ENCODE measurements at places on chromosomes 16 and 17.

DNA sequence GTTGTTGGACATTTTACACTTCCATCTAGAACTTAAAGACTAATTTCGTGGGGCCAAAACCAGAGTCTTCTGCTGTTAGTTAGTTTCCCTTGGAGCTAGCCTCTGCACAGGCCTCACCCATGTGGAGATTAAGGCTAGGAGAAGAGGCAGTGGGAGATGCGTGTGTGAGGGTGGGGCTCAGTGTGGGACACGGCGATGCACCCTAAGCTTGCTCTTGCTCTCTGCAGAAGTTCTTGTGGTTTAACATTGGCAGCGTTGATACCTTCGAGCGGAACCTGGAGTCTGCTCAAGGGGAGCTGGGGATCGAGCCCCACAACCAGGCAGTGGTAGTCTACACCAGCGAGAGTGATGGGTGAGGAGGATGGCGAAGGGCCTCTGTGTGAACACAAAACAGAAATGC, 34.0 kb downstream of the DBNDD1 start:
- H3K4me3 ChIP-seq: no peak overlapping the region
- peaks cover 16% of the 10 kb centered on the region for H3K36me3 ChIP-seq
- H3K27me3 ChIP-seq: no peaks in the 10 kb centered on the region

DNA sequence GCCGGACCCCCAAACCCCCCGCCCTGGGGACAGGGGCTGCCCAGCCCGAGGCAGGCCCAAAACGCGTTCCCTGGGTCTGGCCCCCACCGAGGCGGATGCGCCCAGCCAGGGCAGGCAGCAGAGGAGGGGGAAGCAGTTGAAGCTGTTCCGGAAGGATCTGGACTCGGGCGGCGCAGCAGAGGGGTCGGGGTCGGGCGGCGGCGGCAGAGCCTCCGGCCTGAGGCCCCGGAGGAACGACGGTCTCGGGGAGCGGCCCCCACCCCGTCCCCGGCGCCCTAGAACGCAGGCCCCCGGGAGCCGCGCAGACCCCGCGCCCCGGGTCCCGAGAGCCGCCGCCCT, 22.9 kb upstream of the ZFPM1 start:
- no peaks in the 10 kb centered on the region for H3K27me3 ChIP-seq
- H3K36me3 ChIP-seq: no peaks in the 10 kb centered on the region
- H3K27ac ChIP-seq: no peak overlapping the region
- no peak overlapping the region for H3K4me3 ChIP-seq

DNA sequence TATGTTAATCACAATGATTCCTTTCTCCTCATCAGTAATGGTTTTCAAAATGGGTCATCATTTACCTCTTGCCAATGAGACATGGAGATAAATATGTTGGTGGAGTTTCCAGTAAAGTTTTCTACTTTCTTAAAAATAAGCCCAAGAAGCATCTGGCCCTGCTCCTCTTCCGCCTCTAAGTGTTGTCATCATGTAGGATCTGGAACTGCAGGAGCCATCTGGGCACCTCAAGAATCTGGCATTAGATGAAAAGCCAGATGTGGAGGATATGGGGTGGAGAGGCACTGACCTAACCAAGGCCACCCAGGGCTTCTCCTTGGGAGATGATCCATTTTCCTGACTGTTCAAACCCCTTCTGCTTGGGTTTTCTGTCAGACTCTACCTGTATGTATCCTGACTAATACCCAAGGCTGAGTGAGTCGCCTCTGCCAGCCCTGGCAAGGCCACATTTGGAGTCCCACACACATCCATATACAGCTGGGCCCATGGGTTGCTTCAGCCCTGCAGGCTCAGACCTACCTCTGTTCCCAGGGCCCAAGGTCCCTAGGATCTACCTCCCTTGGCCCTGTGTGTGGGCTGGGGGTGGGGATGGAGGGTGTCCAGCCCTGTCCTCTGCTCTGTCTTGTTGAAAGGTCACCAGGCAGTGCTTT, 24.6 kb downstream of the CCDC182 start:
- no peaks in the 10 kb centered on the region for H3K4me1 ChIP-seq
- H3K4me3 ChIP-seq: no peak overlapping the region
- no peak for DNase-seq
- no peak overlapping the region for H3K27ac ChIP-seq
- H3K27me3 ChIP-seq: no peaks in the 10 kb centered on the region

DNA sequence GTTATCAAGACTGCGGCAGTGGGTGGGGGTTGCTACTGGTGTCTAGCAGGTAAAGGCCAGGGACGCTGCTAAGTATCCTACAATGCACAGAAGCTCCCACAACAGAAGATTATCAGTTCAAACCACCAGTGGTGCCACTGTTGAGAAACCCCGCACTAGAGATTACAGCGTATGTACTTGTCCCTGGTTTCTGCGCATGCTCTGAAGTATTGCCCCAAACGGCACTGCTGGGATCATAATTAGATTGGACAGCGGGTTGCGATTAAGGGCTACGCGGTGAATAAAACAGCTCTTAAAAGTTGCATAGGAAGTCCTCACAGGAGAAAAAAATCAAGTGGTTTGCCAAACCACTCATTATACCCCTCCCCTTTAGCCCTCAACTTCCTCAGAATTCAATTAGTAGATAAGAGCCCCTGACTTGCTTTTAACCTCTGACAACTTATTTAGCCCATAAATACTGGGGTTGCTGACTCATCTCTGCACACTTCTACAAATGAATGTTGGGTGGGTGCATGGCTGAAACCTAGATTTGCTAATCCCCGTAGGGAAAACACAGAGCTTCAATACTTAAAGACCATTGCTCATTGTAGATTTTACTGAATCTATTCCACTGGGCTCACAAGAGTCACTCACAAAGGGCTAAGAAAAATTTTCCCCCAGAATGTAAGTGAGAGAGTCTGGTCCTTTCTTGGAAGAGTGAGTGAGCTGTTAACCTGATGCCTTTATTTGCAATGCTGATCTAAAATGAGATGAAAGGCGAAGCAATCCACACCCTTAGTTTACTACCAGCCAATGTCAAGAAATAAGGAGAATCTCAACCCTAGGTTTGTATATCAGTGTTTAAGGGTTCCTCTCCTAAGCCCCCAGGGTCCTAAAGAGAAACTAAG, 91.8 kb downstream of the RGS9 start:
- DNase-seq: peak; percentile 66
- H3K36me3 ChIP-seq: no peaks in the 10 kb centered on the region
- no peaks in the 10 kb centered on the region for H3K27me3 ChIP-seq
- H3K4me3 ChIP-seq: no peak overlapping the region
- H3K27ac ChIP-seq: peak overlapping the region; percentile 11
- peaks cover 10% of the 10 kb centered on the region for H3K4me1 ChIP-seq

DNA sequence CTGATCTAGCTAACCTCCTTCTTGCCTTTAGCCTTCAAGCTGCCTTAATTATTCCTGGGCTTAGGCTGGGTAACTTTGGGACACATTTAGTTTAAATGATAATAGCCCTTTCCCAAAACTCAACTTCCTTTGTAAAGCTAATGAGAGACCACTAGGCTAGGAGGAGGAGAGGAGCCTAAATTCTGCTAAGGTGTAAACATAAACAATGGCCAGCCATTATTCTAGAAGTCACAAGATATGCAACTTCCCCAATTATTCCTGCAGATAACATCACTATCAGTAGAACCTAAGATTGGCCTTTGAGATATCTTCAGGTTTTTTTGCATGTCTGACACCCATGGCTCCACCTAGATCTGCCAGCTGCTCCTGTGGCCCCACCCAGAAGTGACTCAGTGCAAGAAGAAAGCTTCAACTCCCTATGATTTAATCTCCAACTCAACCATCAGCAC, 131.2 kb upstream of the FAM20A start:
- peaks cover 16% of the 10 kb centered on the region for H3K4me1 ChIP-seq
- H3K4me3 ChIP-seq: no peak overlapping the region

GRCh38 chr16:29321000-29321393, 85.5 kb downstream of the NPIPB11 start:
- no peak for DNase-seq
- no peak overlapping the region for H3K27ac ChIP-seq
- H3K4me1 ChIP-seq: no peaks in the 10 kb centered on the region

DNA sequence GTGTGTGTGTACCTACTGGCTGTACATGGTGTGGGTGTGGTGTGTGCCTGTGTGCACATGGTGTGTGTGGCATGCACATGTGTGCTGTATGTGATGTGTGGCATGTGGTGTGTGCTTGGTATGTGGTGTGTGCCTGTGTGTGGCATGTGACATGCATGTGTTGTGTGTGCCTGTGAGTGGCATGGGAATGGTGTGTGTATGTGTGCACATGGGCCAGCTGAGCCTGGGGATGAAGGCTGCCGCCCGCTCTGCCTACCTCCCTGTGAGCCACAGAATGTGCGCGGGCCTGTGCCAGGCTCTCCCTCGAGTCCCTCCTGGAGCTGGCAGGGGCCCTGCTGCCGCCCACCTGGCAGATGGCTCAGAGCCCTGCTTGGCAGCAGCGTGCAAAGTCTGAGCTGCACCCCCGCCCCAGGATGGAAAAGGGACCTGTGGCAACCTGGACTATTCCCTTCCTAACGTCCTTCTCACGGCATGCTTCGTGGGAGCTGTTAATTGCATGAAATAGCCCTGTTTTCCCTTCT, 9.3 kb downstream of the PRSS27 start:
- no peaks in the 10 kb centered on the region for H3K27me3 ChIP-seq
- no peak overlapping the region for H3K27ac ChIP-seq
- H3K4me1 ChIP-seq: no peaks in the 10 kb centered on the region

- no peaks in the 10 kb centered on the region for H3K27me3 ChIP-seq
- H3K27ac ChIP-seq: no peak overlapping the region
- no peak for DNase-seq
- no peak overlapping the region for H3K4me3 ChIP-seq
Measured at GRCh38 chr16:67822511-67822910, 15.8 kb downstream of the TSNAXIP1 start.

- no peaks in the 10 kb centered on the region for H3K27me3 ChIP-seq
- H3K36me3 ChIP-seq: no peaks in the 10 kb centered on the region
- no peak overlapping the region for H3K27ac ChIP-seq
- DNase-seq: no peak
- H3K4me1 ChIP-seq: no peaks in the 10 kb centered on the region
Measured at GRCh38 chr16:24170407-24170806, 85.7 kb upstream of the CACNG3 start.

DNA sequence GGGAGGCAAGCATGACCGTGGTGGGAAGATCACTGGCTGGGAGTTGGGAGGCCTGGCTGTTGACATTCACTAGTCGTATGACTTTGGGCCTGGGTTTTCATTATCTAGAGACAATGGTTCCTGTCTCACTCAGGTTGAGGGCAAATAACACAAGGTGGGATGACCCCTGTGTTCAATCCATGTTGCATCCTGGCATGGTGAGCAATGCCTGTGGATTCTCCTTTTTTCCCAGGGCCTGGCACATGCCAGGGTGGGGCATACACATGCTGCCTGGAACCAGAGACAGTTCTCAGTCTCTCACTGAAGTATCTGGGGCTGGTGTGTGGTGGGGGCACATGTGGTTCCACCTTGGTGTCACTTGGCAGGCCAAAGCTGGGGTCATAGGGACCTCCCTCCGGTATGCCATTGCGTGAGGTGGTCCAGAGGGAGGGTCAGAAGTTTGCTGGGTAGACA, 5.4 kb downstream of the THRA start:
- peaks cover 10% of the 10 kb centered on the region for H3K4me1 ChIP-seq
- no peak for DNase-seq
- no peak overlapping the region for H3K27ac ChIP-seq
- H3K27me3 ChIP-seq: no peaks in the 10 kb centered on the region

DNA sequence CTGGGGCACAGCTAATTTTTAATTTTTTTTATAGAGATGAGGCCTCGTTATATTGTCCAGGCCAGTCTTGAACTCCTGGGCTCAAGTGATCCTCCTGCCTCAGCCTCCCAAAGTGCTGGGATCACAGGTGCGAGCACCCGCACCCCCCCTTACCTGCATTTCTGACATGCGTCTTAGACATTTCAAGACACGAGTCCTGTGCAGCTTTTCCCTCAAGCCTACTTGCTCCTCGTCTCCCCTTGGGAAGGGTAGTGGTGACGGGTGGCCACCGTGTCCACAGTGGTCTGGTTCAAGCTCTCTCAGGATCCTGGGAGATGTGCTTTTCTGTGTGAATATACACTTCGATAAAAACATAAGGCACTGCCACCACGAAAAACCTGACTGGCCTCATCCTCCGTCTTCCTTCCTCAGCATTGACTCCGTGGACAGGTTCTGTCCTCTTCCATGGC, 9.6 kb downstream of the CANT1 start:
- no peak for DNase-seq
- no peak overlapping the region for H3K27ac ChIP-seq
- no peaks in the 10 kb centered on the region for H3K4me1 ChIP-seq
- peaks cover 3% of the 10 kb centered on the region for H3K36me3 ChIP-seq
- no peak overlapping the region for H3K4me3 ChIP-seq

DNA sequence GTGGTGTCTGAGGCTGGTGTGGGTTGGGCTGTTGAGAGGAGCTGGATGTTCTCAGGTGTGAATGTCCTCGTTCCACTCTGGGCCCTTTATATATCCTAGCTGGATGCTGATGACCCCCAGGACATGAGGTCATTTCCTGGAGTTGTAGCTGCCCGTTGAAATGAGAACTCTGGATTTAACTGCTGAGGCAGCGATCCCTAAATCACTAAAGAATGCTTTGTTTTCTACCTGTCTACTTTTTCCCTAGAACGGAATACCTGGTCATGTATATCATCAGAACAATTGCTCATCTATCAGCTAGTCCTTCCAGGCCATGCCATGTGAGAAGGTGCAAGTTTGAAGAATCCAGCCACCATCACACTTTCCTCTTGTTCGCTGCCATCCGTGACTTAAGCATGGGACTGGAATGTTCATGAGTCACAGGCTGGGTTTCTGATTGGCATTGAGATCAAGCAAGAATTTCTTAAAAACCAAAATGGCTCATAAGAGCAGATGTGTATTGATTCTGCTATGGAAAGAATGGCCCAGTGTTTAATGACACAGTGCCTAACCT, at the start of gene KRTAP2-3:
Gene KRTAP2-3, minus strand, starts transcription at position 63 of the 553 bp plus-strand sequence. CDS start 64 bp downstream, outside the sequence.
- H3K27me3 ChIP-seq: no peaks in the 10 kb centered on the region
- peak; percentile 64 for DNase-seq
- no peaks in the 10 kb centered on the region for H3K36me3 ChIP-seq
- H3K4me1 ChIP-seq: no peaks in the 10 kb centered on the region

All from mesendoderm (in vitro differentiated cells).